ENCODE measurements at places on chromosomes 12 and 14.

DNA sequence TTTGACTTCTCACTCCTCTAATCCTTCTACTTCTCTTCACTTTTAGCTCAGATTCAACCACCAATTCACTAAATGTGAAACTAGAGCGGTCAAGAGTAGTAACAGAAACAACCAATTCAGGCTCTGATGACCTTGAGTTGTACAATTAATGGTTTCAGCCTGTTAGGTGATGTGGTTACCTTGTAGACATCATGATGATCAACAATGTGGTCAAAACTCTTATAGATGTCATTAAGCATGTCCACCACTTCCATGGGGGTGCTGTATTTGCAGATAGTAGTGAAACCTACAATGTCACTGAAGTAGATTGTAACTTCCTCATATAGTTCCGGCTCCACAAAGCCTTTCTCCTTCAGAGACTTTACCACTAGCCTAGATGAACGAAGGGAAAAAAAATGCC is 54.1 kb upstream of the PLBD1 start:
- DNase-seq = no peak

DNA sequence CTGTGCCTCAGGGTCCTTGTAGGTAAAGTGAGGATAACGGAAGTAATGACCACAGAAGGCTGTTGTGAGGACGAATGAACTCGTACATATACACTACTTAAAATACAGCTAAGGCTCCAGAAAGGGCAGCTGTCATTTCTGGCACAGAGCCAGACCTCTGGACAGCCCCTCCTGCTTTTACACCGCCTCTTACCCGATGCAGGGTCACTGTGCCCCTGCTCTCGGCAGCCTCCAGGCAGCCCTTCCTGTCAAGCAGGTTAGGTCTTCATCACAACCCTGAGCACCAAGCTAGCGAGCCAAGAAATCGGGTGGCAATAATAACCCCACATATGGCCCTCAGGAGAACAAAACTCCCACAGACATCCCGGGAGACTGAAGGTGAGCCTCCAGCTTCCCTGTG is 8.5 kb downstream of the TMEM229B start:
- DNase-seq = no peak

DNA sequence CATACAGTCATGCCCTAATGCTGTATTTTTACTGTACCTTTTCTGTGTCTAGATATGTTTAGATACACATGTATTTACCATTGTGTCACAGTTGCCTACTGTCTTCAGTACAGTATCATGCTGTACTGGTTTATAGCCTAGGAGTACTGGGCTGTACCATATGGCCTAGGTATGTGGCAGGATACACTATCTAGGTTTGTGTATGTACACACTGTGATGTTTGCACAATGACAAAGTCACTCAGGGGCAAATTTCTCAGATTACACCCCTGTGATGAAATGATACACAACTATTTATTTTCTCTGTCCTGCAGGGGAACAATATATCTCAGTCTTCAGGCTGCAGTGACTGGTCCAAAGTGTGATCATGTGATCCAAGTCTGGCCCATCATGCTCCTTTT is 1076.1 kb downstream of the VRK1 start:
- DNase-seq = no peak

DNA sequence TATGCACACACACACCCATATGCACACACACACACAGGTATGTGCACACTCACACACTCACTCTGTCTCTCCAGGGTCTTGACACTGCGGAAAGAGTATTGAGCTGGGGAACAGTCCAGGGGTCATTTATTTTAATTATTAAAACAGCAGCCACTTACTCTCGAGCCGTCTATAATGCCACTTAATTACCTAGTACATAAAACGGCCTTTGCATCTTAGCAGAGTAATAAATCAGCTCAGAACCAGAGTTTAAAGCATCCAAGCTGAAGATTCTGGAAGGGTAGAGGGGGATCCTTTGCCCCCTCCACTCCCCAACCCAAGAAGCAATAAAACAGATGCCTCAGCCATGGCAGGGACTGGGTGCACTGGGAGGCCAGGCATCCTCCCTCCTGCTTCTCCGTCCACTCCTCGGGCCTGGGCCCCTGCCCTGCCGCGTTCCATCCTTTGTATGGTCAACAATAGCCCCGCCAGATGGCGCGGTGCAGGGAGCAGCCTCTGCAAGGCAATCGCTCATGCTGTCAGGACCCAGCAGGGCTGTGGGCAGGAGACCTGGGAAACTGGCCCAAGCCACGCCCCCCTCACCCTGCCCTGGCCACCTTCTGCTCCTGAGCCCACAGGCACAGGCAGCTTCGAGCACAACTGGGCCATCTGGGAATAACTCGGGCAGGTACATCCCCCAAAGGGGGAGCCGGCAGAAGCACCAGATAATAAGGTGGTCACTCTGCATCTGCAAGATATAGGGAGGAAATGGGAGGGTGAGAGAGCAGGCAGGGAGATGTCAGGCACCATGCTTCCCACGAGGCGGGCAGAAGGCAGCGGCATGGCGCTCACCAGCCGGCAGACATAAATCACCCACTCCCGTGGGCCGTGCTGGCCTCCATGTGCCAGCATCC is 40.9 kb downstream of the CCDC85C start:
- DNase-seq = no peak

- DNase-seq = no peak
Observed at GRCh38 chr12:66636771-66637170, 42.1 kb downstream of the GRIP1 start.

DNA sequence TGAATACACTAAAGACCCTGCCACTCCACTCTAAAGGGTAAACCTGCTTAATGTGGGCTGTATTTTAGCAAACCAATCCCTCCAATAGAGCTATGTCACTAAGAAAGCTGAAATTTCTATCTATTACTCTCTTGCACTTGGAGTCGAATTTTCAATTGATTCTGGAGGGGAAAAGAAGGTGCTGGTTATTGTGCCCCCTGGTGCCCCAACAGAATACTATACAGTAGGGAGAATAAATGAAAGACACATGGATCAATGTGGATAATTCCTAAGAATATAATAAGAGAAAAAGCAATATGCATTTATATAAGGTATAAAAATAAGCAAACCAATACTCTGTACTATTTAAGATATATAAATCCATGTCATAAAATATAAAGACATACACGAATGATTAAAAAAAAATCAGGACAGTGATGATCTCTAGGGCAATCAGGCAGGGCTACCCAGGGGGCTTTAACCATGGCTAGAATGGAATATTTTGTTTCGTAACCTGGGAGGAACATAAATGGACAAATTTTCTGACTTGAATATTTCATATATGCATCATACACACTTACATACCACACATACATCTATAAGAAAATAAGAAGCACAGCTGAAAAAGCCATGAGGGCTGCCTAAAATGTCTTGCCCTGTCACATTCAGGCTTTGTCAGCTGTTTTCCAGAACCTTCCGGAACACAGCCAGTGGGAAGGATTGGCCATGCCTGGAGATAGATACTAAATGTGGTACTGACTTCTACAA is 54.4 kb downstream of the EFCAB11 start:
- no peak for DNase-seq

GRCh38 chr12:24861766-24862540 is 86.9 kb downstream of the BCAT1 start:
- DNase-seq = no peak

DNA sequence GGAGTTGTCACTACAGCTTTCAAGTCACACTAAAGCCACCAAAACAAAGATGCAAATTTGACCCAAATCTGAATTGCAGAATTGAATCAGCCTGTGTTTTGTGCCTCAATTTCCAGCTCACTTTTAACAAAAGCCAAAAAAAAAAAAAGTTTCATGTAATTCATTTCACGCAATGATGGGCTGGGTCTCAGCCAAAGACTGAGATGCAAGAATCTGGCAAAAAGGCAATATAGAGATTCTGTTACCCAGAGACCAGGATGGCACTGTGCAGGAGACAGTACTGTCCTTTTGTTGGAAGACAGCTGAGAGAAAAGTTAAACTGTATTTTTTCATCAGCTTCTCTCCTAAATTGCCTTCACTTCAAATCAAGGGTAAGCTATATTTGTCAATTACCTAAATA is 205.7 kb upstream of the NPAS3 start:
- DNase-seq = no peak

GRCh38 chr12:95443459-95443858 is 30.5 kb upstream of the METAP2 start:
- DNase-seq = no peak

- DNase-seq = no peak
Observed at GRCh38 chr14:72169521-72169920, 237.3 kb downstream of the RGS6 start.

GRCh38 chr14:33457617-33458016 is 493.3 kb downstream of the EGLN3 start:
- no peak for DNase-seq

All from stimulated activated CD8-positive, alpha-beta memory T cell treated with anti-CD3 and anti-CD28 coated beads, Interleukin-7, amount 100 ng/mL, for 1 hour (primary cell).